ENCODE measurements at places on chromosomes 3 and 15. TPM values are rescaled to one million over a fixed set of nuclear protein-coding genes. Genes with fewer than 3 reads are reported as not detected.

DNA sequence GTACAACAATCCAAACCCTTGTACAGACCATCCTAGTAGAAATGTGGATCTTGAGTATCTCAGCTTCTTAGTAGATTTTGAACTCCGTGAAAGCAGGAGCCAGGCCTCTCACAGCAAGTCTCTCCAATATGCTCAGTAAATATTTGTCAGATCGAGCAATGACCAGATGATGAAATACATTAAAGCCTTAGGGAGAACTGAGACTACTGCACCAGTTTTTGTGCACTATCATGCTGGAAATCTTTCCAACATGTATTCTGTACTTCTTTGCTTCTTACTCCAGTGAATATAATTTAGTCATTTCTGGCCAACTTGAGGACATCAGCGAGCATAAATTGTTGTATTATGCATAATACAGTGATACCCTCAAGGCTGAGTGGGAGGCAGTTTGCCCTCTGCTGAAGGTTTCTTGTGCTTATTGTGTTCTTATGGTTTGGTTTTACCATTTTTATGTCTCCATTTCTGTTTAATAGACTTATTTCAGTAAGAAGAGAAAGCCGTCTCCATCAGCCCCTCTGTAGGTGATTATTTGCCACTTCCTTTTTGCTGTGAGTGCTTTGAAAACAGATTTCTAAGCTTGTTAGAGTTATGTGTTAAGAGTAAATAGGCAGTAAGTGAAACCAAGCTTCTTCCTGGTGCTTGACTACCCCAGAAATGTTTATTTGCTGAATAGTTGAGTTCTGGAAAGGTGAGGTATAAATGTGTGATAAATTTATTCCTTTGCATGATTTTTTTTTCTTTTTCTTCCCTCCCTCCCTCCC, 147.1 kb downstream of the PGPEP1L start:
- no peak for DNase-seq

DNA sequence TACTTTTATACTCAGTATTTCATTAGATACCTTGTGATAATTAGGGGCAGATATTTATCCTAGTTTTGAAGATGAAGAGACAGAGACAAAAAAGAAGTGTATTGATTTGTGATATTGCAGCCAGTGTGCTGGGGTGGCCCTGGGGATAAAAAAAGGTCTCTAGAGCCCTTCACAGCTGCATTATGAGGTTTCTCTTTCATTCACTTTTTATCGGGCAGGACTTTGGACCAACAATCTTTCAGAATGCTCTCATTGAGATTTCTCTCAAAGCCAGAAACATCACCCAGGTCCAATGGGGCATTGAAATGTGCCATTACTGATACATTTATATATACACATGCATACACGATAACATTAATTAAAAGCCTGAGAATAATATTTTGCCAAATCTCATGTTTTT, 20.5 kb upstream of the SELENOT start:
- no peak for DNase-seq

The ATP10A gene
- 9.7 TPM for total RNA-seq

DNA sequence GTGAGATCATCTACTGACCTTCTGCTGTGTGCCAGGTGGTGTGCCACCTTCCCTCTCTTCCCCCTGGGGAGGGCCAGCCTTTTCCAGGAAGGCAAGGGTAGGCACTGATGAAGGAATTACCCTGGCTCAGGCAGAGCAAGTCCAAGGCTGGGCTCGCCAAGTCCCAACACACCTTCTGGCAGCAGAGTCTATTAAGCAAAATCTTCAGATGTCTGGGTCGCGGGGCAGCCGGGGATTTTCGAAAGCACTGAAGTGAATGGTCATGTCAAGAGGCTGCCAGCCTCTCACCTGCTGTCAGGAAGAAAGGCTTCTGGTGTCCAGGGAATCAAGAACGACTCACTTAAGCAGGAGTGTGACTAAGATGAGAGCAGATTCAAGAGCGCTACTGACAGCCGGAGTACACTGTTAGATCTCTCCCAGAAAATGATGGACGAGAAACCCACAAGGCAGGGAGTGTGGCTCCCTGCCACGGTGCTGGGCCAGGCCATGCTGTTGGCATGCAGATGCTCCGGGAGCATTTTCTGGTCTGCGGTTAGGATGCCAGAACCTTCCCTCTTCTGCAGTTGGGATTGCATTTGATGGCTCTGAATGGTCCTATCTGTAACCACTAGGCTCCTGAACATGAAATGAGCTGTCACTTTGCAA, 479.8 kb downstream of the SHQ1 start:
- DNase-seq = no peak

DNA sequence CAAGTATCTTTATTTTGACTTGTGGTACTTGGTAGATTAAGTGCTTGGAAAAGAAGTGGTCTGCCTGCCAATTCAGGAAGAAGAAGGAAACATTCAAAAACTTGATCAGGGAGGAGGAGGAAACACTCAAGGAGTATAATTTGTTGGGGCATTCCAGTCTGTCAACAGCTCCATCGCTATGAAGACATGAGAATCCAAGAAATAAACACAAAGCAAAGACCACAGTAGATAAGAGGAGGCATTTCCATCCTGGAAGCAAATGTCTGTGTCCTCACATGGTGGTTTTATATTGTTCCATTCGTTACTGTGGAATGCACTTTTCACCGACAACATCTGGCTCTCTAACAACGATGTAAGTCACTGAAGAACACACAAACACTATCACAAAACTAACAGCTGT, 176.1 kb upstream of the FRMD4B start:
- DNase-seq = no peak

DNA sequence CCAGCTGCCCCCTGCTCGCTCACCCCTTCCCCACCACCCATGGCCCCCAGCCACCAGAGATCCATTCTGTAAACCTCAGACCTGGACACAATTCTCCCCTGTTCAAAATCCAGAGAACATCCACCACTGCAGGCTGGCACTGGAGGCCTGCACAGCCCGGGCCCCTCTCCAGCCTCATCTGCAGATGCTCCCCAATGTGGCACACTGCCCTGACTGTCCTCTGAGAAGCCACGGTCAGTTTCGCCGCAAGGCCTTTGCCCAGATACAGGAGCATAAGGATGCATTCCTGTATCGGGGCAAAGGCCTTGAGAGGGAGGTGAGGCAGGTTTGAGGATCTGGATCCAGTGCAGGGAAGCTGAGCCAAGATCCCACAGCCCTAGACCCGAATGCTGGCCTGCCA, 175.4 kb upstream of the LINGO1 start:
- no peak for DNase-seq

The POTEB gene
- total RNA-seq = not detected
